ENCODE measurements at places on chromosomes 16 and 17. TPM values are rescaled to one million over a fixed set of nuclear protein-coding genes. Genes with fewer than 3 reads are reported as not detected.

SLFN11 gene
- 54.8 TPM for total RNA-seq

KRT40 gene
- total RNA-seq: not detected

TNK1 gene
- 2.4 TPM for total RNA-seq

TP53TG3F gene
- total RNA-seq: not detected

GNG13 gene
- total RNA-seq: not detected

IGFALS gene
- total RNA-seq: 1.6 TPM

SPATA32 gene
- not detected for total RNA-seq

AP2B1 gene
- total RNA-seq: 63.8 TPM

EVPLL gene
- total RNA-seq: not detected

METTL23 gene
- 30.9 TPM for total RNA-seq

SEC14L1 gene
- 100 TPM for total RNA-seq

YBX2 gene
- total RNA-seq: 2.1 TPM
